HuH-7 (cell line): ENCODE measurements at places on chromosomes 7 and 10.

DNA sequence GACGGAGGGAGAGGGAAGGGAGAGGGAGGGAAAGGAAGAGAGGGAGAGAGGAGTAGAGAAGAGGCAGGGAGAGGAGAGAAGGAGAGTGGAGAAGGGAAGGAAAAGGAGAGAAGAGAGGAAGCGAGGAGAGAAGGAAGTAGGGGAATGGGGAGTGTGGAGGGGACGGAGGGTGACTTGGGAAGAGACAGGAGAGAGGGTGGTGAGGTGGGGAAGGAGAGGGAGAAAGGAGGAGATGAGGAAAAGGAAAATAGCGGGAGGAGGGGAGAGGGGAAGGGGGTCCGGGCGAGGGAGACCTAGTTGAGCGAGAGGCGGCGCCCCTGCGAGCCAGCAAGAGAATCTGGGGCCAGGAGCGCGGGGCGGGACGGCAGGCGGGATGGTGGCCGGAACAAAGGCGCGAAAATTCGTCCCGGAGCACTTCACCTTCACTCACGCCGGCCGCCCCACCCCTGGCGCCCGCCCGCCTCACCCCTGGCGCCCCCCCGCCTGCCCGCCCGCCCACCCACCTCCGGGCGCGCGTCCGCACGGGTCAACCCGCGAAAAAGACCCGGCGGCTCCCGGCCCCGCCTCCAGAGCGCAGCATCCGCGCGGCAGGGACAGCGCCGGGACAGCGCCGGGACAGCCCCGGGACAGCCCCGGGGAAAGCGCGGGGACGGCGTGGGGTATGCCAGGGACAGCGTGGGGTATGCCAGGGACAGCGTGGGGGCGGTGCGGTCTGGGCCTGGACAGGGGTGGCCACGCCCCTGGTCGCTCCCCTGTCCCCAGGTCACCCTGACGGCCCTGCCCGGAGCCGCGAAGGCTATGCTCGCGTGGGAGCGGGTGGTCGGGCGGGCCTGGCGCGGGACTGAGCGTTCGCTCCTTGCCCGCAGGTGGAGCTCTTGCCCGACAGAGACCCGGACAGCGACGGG, 4.2 kb downstream of the VSTM2A start:
- DNase-seq, result peak; percentile 66

- no peak for DNase-seq
Measured at GRCh38 chr10:35153716-35154115, 27.1 kb downstream of the CREM start.

DNA sequence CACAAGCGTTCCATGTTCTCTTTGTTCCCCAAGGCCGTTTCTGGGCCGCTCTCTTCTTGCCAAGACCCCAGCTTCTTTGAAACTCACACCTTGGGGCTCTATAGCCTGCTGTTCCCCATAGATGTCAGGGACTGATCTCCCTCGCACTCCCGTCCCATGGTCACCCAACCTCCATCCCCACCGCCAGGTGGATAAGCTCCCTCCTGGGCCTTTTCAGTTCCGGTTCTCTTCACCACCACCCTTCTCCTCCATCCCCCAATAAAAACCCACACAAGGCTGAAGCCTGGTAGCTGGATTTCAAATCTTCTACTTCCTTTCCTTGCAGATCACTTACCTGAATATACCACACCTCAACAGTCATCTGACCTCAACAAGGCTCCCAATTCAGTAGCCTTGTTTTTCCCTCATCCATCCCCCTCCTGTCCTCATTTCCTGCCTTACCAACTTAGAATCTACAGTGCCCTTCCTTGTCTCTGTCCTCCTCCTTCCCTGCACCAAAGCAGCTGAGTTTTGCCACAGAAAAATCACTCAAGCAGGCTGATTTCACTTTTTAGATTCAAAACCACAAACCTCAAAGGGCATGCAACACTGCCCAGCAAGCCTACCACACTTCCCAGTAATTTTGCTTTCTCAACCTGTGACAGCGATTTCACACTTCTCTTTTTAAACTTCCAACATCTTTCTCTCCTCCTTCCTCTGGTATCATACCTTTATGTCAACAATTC, 7.7 kb downstream of the SLC37A3 start:
- no peak for DNase-seq

DNA sequence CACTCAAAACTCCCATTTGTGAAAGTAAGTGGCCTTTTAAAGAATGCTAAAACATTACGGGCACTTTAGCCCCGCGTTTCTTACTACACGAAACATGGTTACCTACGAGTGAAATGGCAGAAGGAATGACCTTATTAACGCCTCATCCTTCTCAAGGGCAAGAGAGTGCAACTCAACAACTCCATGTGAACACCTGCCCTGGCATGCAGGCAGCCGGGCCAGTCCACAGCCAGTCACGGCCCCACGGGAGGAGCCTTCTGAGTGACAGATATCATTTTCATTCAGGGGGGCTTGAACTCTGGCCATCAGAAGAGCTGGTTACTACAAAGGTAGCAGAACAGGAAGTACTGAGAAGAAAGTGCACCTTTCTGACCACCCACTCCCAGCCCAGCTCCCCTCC, 236.1 kb downstream of the PTPRN2 start:
- no peak for DNase-seq

- no peak for DNase-seq
Measured at GRCh38 chr7:29282819-29283414, 88.3 kb downstream of the CHN2 start.

DNA sequence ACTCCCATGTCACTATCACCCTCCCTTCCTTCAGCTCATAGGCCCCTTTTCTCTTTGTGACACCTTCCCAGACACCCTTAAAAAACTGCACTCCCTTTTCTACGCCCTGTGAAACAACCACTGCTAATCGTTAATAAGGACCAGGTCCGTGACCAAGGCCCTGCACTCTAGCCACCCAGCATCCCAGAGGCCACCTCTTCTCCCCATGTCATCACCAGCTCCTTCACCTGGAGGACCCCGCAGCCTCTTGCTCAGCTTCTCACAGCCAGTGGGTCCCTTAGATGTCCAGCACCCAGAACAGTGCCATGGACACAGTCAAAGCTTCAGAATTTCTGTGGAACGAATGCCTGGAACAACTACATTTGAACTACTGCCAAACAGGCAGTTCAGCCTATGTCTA, 2.3 kb downstream of the PARD3 start:
- no peak for DNase-seq

DNA sequence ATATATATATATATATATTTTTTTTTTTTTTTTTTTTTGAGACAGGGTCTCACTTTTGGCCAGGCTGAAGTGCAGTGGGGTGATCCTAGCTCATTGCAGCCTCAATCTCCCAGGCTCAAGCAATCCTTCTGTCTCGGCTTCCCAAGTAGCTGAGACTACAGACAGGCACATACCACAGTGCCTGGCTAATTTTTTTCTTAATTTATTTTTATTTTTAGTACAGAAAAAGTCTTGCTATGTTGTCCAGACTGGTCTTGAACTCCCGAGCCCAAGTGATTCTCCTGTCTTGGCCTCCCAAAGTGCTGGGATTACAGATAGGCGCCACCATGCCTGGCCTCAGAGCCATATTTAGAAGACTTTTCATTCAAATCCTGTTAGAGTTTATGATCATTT, 79.6 kb downstream of the PRTFDC1 start:
- no peak for DNase-seq

DNA sequence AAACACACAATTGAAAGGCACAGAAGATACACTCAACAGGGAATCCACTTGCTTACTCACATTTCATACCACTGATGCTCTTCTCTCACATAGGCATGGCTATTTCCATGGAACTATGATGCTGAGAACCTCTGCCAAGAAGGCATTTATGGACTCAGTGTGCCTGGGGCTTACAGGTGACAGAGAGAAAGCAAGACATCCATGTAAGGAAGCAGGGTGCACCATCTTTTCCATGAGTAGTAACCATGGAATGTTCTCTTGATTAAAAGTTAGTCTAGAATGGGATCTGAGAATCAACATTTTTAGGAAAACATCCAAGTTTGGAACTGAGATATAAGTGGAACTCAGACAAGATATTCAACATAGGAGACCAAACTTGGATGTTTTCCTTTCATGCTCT, 52.5 kb upstream of the MACC1 start:
- DNase-seq, result no peak

DNA sequence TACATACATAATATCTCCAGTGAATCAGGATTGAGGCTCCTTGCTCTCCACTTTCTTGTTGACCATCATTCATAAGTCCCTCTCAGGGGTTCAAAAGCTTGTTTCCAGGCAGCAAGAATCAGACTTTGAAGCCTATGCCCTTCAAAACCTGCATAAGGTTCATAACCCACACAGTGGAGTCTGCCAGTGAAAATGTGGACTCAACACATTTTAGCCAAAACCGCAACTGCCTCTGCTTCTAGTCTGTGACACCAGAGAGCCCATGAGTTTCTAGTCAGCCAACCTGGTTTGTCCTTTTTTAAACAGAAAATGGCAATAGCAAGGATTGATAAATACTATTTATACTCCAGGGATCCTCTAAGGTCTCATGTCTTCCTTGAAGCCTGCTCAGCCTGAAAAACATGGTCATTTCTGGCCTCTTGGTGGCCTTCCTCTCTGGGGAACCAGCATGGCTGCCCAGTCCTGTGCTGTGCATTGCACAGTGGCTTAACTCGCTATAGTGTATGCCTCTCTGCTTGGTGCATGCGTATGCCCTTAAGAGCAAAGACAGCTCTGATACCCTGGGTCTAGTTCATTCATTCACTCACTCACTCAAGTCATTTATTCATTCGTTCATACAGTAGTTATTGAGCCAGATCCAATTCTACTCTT, 67.5 kb downstream of the WIPF3 start:
- no peak for DNase-seq

GRCh38 chr7:92648067-92648466, 57.9 kb upstream of the FAM133B start:
- no peak for DNase-seq

DNA sequence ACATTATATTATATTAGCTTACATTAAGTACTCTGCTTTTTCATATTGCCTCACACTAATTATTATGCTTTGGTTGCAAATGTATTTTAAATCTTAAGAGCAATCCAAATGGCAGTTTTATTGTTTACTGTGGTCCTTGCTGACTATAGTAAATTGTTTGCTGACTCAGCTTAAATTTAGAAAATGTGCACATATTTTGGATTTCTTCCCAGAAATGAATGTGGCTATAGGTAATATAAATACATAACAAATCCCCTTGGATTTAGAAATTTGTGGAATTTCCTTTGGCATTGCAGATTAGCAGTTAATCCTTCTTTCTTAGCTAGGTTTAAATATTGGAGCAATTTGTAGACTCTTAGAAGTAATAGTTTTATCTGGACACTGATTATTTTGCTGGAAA, 565.8 kb downstream of the NRG3 start:
- DNase-seq, result no peak

DNA sequence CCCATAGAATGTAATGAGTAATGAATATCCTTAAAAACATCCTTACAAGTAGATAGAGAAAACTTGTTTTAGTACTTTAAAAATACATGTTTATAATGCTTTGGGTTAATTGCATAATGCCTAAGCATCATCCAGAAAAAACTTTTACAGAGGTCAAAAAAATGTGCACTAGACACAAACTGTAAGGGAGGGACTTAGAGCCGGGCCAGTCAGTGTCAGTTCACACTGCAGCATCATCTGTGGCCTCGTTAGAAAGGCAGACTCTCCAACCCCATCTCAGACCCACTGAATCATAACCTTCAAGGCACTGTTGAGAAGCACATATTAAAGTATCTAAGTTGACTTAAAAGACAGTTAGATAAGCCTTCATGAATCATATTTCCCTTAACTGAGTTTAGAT, 230.1 kb upstream of the PRPS1L1 start:
- DNase-seq, result no peak

- no peak for DNase-seq
Measured at GRCh38 chr7:98196706-98197605, 14.3 kb upstream of the BHLHA15 start.

GRCh38 chr10:83301732-83302131, 837.6 kb upstream of the GHITM start:
- DNase-seq, result no peak

- no peak for DNase-seq
Measured at GRCh38 chr7:14432924-14433323, 443.5 kb upstream of the ETV1 start.

GRCh38 chr10:124092250-124092859, 1.0 kb downstream of the CHST15 start:
- peak; percentile 55 for DNase-seq

DNA sequence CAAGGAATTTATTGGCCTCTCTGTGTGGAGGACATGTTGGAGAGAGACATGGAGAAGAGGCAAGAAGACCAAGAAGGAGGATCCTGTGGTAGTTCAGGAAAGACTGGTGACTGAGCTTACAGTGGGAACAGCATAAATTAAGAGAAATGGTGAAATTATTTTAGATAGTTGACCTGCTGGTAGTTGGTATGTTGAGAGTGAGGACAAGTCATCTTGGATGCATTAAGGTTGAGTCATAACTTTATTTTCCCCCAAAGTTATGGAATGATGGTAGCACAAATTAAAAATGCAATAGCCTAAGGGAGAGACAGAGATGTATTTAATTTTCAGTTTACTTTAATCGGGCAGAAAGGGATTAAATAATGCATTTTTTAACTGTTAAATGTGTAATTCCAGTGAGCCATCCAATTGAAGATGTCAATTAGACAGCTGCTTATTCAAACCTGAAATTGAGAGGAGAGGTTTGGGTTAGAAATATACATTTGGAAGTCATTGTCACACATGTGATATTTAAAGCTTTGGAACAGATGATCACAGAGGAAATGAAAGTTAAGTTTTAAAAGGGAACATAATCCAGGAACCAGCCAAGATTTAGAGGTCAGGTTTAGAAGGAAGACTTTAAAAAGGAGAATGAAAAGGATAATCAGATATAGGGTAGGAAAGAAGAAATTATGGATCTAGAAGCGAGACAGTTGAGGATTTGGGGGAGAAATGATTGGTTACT, 80.6 kb downstream of the DGKB start:
- no peak for DNase-seq

DNA sequence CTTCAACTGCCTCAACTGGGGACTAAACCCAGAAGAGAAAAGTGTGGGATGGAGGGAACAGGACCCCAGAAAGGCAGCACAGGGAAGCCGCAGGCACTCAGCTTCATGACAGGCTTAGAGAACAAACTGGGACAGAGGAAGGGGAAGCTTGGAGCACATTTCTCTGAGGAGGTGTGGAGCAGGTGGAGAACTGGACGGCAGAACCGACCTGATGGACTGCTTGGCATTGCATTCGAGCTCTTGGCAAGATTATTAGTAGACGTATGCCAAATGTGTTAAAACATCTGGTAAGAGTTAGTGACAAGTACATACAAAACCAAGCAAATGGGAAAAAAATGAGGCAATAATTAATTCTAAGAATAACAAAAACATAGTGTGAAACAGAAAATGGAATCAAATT, 335.7 kb downstream of the SFMBT2 start:
- no peak for DNase-seq
